ENCODE measurements at places on chromosomes 16 and 17.

- peak; percentile 58 for DNase-seq
These were observed 1.8 kb downstream of the PIK3R5 start for GRCh38 chr17:8963647-8964258.

DNA sequence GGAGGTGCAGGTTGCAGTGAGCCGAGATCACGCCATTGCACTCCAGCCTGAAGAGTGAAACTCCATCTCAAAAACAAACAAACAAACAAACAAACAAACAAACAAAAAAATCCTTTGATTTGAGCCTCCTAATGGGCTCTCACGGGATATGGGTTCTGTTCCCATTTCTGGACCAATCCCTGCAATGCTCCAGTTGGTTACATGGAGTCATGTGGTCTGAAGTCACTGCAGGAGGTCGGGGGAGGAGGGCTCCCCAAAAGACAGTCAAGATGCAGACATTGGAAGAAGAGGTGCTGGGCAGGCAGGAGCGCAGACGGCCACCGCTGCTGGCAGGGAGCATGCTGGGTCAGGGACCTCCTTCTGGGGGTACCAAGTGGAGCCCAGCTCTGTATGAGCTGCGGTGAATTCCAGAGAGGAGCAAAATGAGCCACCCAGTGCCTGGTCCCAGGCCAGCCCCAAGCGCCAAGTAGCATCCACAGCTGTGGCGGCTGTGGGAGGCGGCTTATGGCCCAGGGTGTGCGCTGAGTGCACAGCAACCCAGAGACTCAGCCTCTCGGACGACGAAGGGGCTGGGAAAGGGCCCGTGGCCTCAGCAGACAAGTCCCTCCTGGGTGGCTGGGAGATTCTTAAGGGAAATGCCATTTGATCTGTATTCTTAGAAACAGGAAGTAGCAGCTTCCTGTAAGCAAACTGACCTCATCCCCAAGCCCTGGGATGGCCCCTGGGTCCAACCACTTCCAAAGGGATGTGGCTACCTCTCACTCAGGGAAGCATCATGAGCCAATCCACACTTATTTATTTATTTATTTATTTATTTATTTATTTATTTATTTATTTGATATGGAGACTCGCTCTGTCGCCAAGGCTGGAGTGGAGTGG lies 19.6 kb upstream of the ATP2A3 start:
- DNase-seq: no peak

GRCh38 chr17:64252831-64253230 lies 10.2 kb downstream of the TEX2 start:
- DNase-seq: no peak

DNA sequence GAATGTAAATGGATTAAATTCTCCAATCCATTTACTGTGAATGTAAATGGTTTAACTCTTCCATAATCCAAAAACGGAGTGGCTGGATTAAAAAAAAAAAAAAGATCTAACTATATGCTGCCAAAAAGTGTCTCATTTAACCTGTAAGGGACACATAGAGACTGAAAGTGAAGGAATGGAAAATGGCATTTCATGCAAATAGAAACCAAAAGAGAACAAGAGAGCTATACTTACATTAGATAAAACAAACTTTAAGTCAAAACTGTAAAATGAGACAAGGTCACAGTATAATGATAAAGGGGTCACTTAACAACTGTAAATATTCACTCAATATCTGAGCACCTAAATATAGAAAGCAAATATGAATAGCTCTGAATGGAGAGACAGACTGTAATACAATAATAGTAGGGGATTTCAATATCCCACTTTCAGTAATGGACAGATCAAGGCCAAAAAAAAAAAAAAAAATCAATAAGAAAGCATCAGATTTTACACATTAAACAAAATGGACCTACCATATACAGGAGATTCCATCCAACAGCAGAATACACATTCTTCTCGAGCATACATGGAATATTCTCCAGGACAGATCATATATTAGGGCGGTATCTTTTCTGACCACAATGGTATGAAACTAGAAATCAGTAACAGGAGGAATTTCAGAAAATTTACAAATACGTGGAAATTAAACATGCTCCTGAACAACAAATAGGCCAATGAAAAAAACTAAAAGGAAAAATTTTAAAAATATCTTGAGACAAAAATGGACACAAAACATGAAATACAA lies 36.4 kb downstream of the CDR2 start:
- DNase-seq: no peak

GRCh38 chr16:47873434-47873833 lies 282.4 kb downstream of the ABCC12 start:
- no peak for DNase-seq

DNA sequence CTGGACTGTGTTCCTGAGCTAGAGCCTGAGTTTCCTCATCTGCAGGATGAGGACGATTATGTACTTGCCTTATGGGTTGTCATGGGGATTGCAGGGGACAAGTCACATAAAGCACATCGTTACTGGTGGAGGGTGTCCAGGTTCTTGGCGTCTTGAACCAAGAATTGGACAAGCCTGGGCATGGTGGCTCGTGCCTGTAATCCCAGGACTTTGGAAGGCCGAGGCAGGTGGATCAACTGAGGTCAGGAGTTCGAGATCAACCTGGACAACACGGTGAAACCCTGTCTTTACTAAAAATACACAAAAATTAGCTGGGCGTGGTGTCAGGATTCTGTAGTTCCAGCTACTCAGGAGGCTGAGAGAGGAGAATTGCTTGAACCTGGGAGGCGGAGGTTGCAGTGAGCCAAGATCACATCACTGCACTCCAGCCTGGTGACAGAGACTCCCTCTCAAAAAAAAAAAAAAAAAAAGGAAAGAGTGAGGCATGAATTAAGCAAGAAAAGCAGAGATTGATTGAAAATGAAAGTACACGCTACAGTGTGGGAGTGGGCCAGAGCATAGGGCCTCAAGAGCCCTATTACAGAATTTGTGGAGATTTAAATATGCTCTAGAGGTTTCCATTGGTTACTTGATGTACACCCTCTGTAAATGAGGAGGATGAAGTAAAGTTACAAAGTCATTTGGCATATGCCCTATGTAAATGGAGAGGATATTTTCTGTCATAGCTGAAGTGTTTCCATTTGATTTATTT lies 30.7 kb downstream of the ADGRG5 start:
- no peak for DNase-seq

All from activated T-cell treated with anti-CD3 and anti-CD28 coated beads, Interleukin-2, amount 50 U/mL, for 24 hours (primary cell).